GM23338 (cell line): ENCODE measurements at places on chromosomes 1 and 21. TPM values are rescaled to one million over a fixed set of nuclear protein-coding genes. Genes with fewer than 3 reads are reported as not detected.

- no peaks in the 10 kb centered on the region for H3K27me3 ChIP-seq
- no peaks in the 10 kb centered on the region for H3K36me3 ChIP-seq
- peaks cover 8% of the 10 kb centered on the region for H3K4me1 ChIP-seq
- no peak overlapping the region for H3K27ac ChIP-seq
- H3K4me3 ChIP-seq: no peak overlapping the region
Measured at GRCh38 chr1:54967372-54967771, 13.1 kb upstream of the TMEM61 start.

The NEXN gene
- total RNA-seq: 2.6 and 3.8 TPM in 2 replicates

DNA sequence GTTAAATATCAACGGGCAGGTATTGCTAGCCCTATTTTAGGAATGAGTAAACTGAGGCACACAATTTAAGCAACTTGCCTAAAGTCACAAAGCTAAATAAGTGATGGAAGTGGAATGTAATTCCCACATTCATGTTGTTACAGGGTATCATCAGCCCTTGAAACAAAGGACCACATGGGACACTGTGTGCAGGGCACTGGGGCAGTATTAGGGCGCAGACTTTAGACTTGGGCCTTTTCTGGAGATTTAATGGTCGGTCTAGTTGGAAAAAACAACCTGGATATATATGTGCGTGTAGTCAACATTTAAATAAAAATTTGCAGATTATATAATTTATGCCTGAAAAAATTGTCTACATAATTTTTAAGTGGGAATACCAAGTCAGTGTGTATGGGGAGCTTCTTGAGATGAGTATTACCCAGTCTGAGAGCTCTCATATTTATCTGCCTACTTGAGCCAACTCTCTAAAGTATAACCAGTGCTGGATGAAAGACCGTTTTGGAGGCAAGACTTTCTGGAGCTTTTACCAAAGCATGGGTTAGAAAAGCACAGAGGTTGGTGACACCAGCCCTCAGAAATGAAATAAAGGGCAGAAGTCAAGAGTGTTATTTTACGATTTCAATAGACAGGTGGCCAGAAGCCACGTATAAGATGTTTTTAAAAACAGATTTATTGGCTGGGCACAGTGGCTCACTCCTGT lies 1.6 kb downstream of the KDM1A start:
- no peaks in the 10 kb centered on the region for H3K27me3 ChIP-seq
- peak; percentile 26 for DNase-seq
- H3K27ac ChIP-seq: peak overlapping the region; percentile 92; the same call in 1 of the 2 replicates
- H3K4me3 ChIP-seq: peak overlapping the region; percentile 84

DNA sequence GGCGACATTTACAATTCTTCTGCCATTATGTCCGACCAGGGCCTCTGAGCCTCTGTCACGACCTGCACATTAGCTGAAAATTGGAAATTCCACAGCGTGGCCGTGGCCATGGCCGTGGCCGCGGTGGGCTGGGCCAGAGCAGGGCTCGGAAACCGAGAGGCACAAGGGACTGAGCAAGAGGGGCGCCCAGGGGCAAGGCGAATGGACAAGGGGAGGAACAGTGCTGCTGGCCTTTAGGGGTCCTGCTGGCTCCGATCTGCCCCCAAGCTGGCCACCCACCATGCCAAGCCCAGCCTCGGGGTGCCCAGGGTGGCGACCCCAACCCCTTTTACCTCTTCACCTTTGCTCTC lies 75.0 kb downstream of the TAS1R2 start:
- H3K27ac ChIP-seq: no peak overlapping the region
- H3K4me1 ChIP-seq: peaks cover 15% of the 10 kb centered on the region
- H3K27me3 ChIP-seq: peaks cover 10% of the 10 kb centered on the region

The CLK2 gene
- 40.4 and 54.6 TPM in 2 replicates for total RNA-seq

The MEX3A gene
- total RNA-seq: 31.5 and 38.1 TPM in 2 replicates

The FCRLB gene
- total RNA-seq: 0.56 TPM in 1 of 2 replicates, not detected in the other

DNA sequence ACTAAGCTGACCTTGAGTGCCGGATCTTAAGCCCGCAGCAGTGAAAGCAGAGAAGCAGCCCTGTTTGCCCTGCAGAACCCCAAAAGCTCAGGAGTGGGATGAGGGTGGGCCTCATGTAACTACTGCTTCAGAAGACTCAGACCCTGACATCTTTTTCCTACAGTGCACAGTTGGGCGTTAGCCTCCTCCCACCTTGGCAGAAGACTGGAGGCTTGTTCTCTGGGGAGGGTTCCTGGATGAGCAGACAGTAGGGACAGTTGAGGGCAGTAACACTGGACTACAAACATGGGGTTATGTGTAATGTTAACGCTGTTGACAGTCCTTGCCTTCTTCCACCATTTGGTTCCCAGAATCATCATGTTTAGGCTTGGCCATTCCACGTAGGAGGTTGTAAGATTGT lies 9.6 kb downstream of the CTPS1 start:
- no peak for DNase-seq
- no peak overlapping the region for H3K27ac ChIP-seq
- no peaks in the 10 kb centered on the region for H3K27me3 ChIP-seq

DNA sequence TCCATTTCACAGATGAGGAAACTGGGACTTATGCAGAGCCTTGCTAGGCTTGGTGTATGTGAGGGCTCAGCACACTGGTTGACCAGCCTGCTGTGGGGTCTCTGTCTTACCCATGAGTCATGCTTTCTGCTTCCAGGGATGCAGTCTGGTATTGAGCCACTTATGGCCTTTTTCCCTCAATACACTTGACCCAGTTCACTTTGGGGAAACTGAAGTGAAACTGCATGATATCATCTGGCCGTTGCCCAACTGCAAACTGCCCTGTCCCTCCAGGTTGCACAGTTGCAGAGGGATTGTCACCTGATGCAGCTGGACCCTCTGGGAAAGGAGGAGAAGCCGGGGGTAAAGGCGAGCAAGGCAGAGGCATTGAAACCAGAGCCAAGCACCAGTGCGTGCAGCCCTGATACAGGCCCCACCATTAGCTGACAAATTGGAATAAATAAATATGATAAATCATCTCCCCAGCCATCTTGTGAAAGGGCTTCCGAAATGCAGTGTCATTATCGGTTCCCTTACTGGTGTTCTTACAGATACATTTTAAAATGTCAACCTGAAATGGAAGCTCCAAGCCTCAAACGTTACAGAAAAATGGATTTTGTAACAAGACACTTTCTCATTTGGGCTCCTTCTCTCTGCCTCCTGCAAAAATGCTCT lies 39.3 kb upstream of the DUSP10 start:
- no peak overlapping the region for H3K27ac ChIP-seq
- no peak overlapping the region for H3K4me3 ChIP-seq
- H3K4me1 ChIP-seq: no peaks in the 10 kb centered on the region
- DNase-seq: no peak
- no peaks in the 10 kb centered on the region for H3K27me3 ChIP-seq
- H3K36me3 ChIP-seq: no peaks in the 10 kb centered on the region

- no peaks in the 10 kb centered on the region for H3K4me1 ChIP-seq
- H3K27ac ChIP-seq: no peak overlapping the region
- no peaks in the 10 kb centered on the region for H3K27me3 ChIP-seq
- H3K36me3 ChIP-seq: no peaks in the 10 kb centered on the region
- DNase-seq: no peak
Measured at GRCh38 chr1:198187973-198188588, 31.3 kb downstream of the NEK7 start.

- H3K27me3 ChIP-seq: no peaks in the 10 kb centered on the region
- no peak overlapping the region for H3K4me3 ChIP-seq
- no peak for DNase-seq
- H3K36me3 ChIP-seq: no peaks in the 10 kb centered on the region
- H3K27ac ChIP-seq: no peak overlapping the region
Measured at GRCh38 chr1:33366762-33367484, 46.0 kb upstream of the A3GALT2 start.

- peaks cover 23% of the 10 kb centered on the region for H3K4me1 ChIP-seq
- no peak for DNase-seq
- no peak overlapping the region for H3K27ac ChIP-seq
- H3K36me3 ChIP-seq: no peaks in the 10 kb centered on the region
- H3K27me3 ChIP-seq: 0 out of 2 replicates have a peak, but pooled peaks cover 7% of the 10 kb centered on the region
Measured at GRCh38 chr1:76075877-76076276, 1.3 kb downstream of the ST6GALNAC3 start.

GRCh38 chr1:172483448-172483847 lies 39.6 kb upstream of the PIGC start:
- H3K4me1 ChIP-seq: no peaks in the 10 kb centered on the region; the same call in 1 of the 2 replicates
- H3K4me3 ChIP-seq: no peak overlapping the region
- H3K36me3 ChIP-seq: no peaks in the 10 kb centered on the region
- no peaks in the 10 kb centered on the region for H3K27me3 ChIP-seq

The GSTM3 gene
- 3.1 and 7.4 TPM in 2 replicates for total RNA-seq

The PPM1J gene
- 12.7 and 22.4 TPM in 2 replicates for total RNA-seq

- no peaks in the 10 kb centered on the region for H3K4me1 ChIP-seq
- no peak overlapping the region for H3K4me3 ChIP-seq
- no peaks in the 10 kb centered on the region for H3K36me3 ChIP-seq
- H3K27me3 ChIP-seq: no peaks in the 10 kb centered on the region
- DNase-seq: no peak
- H3K27ac ChIP-seq: no peak overlapping the region
Measured at GRCh38 chr1:30171537-30172298, 551.7 kb downstream of the MATN1 start.

DNA sequence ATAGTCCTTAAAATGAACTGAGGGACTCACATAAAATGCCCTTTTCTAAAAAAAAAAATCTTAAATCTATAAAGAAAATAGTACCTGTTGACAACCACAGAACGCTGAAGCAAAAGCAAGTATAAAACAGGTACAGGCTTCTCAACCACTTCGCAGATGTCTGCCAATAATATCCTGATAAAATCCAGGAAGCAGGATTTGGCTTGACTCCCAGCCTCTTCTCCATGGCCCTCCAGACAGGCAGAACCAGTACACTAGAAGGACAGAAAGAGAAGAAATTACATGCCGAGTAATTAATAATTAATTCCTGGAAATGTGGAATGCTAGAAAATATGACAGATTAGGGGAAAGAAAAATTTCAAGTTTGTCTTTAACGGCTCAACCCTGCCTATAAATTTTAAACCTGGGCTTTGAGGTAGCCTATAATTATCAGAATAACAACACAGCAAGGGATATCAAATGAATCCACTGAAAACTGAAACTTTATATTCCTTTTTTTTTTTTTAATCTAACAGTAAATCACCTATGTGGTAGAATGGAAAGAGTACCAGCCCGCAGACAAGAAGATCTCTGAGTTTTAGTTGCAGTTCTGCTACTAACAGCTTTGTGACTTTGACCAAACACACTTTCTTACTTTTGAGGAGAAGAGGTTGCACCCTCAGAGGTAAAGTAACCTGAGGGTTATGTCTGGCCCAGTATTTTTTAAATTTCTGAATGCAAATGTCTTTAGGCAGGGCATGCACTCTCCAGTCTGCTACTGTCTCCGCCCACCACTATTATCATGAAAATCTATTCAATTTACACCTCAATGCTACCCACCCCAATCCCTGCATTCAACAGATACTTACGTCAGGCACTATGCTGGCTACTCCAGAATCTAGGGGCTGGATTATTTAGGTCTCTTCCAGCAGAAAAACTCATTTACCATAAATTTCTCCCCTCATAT lies 2.7 kb downstream of the KIAA0319L start:
- peak; percentile 95 for DNase-seq

The PRKAA2 gene
- total RNA-seq: 8.7 and 8.8 TPM in 2 replicates

DNA sequence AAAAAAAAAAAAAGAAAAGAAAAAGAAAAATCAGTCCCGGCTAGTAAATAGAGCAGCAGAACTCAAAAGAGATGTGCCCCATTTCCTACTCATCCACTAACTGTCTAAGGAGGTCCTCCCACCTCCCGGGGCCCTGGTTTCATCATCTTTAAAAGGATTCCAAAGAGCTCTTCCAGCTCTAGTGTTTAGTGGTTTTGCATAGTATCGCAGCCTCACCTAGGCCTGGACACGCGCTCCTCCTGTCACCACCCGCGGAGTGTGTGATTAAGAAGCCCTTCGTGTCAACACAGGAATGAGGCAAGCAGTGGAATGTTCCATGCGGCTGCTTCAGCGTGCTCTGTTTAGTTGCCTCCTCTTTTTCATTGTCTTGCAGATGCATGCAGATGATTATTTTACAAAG lies 49.0 kb downstream of the LBR start:
- peak overlapping the region; percentile 6; the same call in 1 of the 2 replicates for H3K27ac ChIP-seq
- H3K36me3 ChIP-seq: no peaks in the 10 kb centered on the region
- H3K4me3 ChIP-seq: no peak overlapping the region
- DNase-seq: peak; percentile 96
- peaks cover 19% of the 10 kb centered on the region for H3K4me1 ChIP-seq

- no peaks in the 10 kb centered on the region for H3K27me3 ChIP-seq
- peaks cover 49% of the 10 kb centered on the region for H3K4me1 ChIP-seq
- H3K27ac ChIP-seq: peak overlapping the region; percentile 94
- no peaks in the 10 kb centered on the region for H3K36me3 ChIP-seq
- H3K4me3 ChIP-seq: no peak overlapping the region
- no peak for DNase-seq
Measured at GRCh38 chr1:61953076-61953789, 211.0 kb downstream of the PATJ start.

The THEM5 gene
- not detected in 2 replicates for total RNA-seq

DNA sequence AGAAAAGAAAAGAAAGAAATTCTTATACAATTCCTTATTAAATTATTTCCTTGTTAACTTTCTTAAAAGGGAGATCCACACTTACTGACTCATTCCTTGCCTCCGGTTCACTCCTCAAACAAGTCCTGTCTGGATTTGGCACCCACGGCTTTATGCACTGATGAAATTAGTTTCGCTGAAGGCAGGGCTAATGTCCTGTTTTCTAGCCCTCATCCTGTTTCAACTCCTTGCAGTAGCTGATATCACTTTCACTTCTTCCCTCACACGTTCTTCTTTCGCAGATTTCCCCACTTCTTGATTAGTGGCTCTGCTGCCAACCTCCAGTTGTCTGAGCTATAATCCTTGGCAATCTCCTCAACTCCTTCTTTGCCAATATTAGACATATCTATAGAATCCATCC lies 215.2 kb downstream of the URB2 start:
- no peaks in the 10 kb centered on the region for H3K27me3 ChIP-seq
- H3K4me1 ChIP-seq: peaks cover 7% of the 10 kb centered on the region; the same call in 1 of the 2 replicates
- no peak for DNase-seq
- H3K27ac ChIP-seq: no peak overlapping the region
- H3K4me3 ChIP-seq: no peak overlapping the region

GRCh38 chr1:203448521-203449061 lies 27.0 kb upstream of the PRELP start:
- peak; percentile 24 for DNase-seq
- H3K36me3 ChIP-seq: no peaks in the 10 kb centered on the region
- no peak overlapping the region for H3K4me3 ChIP-seq

DNA sequence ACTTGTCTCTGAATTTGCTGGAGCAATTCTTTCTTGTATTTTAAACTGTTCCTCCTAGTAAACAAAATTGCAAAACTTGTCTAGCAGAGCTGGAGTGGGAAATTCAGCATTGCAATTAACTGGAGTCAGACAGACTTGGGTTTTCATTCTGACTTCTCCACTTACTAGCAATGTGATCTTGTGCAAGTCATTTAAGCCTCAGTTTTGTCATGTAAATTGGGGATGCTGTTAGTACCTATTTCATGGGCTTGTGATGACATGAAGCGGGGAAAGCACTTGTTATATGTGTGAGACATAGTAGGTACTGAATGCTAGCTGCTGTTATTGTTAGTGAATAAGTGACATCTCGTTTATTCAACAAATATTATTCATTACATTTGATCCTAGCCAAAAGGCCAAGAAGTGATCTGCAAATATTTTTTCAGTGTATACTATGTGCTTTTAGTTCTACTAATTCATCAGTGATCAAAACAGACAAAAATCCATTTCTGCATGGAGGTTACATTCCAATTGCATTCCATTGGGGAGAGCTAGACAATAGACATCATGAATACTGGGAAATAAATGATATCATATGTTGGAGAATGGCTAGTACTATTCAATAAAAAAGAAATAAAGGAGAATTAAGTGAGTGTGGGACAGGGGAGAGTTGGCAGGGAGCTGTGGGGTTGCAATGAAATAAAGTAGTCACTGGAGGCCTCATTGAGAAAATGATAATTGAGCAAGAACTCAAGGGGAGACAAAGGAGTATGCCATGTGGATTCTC lies 47.1 kb downstream of the CACHD1 start:
- H3K36me3 ChIP-seq: no peaks in the 10 kb centered on the region
- H3K4me1 ChIP-seq: peaks cover 95% of the 10 kb centered on the region
- no peaks in the 10 kb centered on the region for H3K27me3 ChIP-seq
- H3K27ac ChIP-seq: no peak overlapping the region
